ENCODE measurements at places on chromosomes 3 and 15.

GRCh38 chr3:173249457-173249856, 108.4 kb upstream of the SPATA16 start:
- no peak for DNase-seq

DNA sequence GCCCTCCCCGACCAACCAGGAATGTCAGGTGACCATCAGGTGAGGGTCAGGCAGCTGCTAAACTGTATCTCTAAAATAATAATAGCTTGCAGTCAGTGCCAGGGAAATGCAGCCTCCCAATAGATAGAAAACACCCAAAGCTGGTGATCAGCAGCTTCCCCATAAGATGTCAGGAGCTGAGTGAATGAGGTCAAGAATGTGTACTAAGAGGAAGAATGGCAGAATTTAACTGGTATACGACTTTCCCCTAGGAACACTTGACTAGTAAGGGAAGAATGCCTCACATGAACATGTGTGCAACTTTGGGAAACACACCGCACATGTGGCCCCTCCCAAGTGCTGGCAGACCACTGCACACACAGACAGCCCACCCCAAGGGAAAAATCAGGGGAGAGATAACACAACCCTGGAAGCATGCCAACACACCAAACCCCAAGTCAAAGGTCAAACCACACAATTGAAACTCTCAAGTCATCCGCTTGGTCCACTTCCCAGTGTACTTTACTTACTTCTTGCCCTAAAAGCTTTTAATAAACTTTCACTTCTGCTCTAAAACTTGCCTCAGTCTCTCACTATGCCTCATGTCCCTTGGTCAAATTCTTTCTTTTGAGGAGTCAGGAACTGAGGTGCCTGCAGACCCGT, 806.5 kb downstream of the OTOL1 start:
- DNase-seq, result peak; percentile 39

DNA sequence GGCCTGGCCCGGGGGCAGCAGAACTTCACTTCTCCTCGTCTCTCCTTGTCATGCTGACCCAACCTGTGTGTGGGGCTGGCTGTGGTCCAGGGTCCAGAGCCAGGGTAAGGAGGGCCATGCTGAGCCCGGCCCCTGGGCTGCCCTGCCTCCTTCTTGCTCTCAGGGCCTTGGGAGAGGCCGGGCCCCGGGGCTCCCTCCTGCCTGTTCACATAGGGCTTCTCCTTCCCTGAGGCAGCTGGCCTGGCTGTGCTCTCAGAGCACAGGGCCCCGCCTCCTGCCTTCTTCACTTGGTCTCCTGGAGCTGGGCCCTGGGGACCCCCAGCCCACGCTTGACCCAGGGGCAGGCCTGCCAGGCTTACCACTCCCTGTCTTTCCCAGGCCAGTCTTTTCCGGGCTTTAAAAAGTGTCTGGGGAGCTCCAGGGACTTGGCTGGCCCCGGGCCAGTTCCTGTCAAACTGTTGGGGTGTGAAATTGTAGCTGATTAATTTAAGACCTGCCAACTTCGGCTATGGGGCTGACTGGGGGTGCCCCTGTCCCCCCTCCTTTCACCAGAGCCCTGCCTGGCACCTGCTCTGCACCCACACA, 11.8 kb downstream of the PLXNA1 start:
- DNase-seq, result no peak

- DNase-seq, result peak; percentile 79
These were observed 10.6 kb downstream of the WNT5A start for GRCh38 chr3:55476515-55476914.

DNA sequence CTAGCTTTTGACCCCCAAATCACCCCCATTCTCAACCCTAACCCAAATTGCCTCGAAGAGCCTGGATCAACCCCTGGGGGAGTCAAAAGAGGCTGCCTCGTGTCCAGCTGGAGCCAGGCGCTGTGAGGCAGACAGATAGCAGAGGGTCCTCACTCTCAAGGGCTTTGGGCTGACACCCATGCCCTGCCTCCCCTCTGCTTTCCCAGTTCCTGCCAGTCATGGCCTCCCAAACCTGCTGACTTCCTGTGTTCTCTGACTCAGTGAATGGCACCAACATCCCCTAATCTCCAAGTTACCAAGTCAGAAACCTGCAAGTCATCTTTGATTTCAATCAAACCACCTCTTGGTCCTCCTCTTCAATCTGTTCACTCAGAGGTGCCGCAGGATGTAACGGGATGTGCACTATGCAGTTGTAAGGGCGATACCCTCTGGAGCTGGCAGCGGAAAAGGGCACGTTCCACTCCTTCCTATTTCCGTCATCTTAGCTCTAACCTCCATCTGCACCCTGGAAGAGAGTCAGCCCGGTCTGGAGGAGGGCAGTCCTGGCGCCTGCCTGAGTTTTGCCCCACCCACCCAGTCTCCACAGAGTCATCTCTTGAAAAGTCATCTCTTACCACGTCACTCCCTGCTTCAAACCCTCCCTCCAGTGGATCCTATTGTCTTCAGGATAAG, 52.4 kb upstream of the FAM174B start:
- no peak for DNase-seq

GRCh38 chr15:90043530-90044010, 42.4 kb downstream of the ZNF710 start:
- no peak for DNase-seq

GRCh38 chr3:103794656-103795055, 1359.8 kb downstream of the ZPLD1 start:
- DNase-seq, result no peak

DNA sequence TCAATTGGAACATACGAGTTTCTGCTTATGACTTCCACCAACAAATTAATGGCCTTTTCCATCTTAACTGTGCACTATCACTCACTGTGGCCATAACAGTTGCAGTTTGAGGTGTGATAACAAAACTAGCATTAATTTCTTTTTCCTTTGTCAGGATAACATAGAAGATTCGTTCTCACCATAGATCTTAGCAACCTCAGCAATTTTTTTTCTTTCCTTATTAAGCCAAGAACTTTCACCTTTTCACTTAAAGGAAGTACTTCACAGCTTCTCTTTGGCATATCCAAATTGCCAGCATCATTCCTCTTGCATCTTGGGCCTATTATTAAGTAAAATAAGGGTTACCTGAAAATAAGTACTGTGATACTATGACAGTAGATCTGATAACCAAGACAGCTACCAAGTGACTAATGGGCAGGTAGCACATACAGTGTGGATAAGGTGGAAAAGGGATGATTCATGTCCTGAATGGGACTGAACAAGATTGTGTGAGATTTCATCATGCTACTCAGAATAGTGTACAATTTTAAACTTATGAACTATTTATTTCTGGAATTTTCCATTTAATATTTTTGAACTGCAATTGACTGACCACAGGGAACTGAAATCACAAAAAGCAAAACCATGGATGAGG, 46.6 kb downstream of the CEP70 start:
- DNase-seq, result no peak

GRCh38 chr3:44016818-44017217, 224.9 kb upstream of the TOPAZ1 start:
- DNase-seq, result no peak

GRCh38 chr3:55607844-55608243, 120.7 kb upstream of the WNT5A start:
- DNase-seq, result no peak

DNA sequence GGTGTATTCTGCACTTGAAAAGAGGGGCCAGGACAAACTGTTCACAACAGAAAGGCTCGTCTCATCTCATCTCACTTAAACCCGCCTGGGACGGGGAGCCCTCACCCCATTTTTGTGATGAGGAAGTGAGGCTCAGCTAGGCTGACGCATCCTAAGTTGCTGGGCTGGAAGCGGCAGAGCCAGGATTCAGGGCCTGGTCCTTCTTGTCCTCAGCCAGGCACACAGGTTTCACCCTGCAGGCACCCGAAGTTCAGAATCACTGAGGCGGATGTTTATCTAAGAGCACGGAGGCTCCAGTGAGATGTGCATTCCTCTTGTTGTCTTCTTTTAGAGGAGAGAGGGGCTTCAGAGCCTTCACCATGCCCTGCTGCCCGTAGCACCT, 51.1 kb upstream of the PLXNA1 start:
- no peak for DNase-seq

- no peak for DNase-seq
These were observed 473.5 kb downstream of the RBMS3 start for GRCh38 chr3:29754346-29754745.

GRCh38 chr15:26242565-26243071, 379.5 kb upstream of the ATP10A start:
- no peak for DNase-seq

DNA sequence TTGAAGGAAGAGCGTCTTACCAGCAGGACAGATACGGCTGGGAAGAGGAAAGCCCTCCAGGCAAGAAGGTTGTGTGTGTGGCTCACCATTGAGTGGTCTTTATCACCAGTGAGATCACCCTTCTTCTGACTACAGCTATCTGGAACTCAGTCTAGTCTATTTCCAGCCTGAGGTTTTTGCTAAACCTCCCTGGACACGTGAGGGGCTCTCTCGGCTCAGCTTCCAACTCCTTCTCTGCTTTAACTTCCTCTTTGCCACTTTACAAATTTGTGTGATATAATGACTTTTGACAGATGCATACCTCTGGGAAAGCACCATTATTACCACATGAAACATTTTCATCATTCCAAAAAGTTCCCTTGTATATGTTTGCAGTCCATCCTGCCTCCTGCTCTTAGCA, 15.3 kb upstream of the ROPN1 start:
- DNase-seq, result no peak

DNA sequence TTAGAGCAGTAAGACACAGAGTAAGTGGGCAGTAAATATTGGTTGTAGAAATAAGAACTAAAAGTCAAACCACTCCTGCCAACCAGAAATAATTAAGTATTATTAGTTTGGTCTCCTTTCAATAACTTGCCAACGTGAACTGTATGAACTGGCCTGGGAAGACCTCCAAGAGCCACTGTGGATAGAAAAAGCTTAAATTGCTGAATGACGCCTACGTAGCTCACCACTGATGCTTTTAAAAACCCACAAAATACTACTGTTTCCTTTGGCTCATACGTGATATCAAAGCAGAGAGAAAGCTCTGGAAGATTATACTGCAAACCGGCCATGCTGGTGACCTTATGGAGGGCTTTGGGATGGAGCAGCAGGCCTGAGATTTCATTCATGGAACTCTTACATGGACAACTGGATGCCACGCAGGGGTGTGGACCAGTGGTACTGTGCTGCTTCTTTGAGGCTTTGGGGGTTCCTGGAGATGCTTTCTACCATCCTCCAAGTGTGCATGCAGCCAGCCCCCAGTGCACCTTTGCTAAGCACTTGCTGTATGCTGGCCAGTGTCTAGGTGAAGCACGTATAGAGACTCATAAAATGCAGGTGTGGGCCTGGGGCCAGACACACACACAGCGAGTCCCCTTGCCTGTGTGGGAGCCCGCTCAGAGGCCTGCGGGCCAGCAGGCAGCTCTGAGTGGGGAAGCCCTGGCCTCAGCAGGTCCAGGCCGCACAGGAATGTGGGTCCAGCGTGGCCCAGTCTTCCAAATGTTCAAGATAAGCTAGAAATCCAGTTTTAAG, 66.8 kb downstream of the ABTB1 start:
- peak; percentile 51 for DNase-seq

- no peak for DNase-seq
These were observed 109.4 kb downstream of the ATP8B4 start for GRCh38 chr15:50009634-50010033.

DNA sequence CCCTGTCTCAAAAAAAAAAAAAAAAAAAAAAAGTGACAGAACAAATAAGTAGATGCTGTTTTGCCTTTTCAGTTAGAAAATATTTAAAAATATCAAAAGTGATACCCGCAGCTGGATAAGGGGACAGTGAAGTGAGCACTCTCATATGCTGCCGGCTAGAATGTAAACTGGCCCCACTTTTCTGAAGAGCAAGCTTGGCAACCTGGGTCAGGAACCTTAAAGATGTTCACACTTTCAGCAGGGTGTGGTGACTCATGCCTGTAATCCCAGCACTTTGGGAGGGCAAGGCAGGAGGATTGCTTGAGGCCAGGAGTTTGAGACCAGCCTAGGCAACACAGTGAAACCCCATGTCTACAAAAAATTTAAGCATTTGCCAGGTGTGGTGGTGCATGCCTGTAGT, 17.4 kb downstream of the FSD2 start:
- no peak for DNase-seq

DNA sequence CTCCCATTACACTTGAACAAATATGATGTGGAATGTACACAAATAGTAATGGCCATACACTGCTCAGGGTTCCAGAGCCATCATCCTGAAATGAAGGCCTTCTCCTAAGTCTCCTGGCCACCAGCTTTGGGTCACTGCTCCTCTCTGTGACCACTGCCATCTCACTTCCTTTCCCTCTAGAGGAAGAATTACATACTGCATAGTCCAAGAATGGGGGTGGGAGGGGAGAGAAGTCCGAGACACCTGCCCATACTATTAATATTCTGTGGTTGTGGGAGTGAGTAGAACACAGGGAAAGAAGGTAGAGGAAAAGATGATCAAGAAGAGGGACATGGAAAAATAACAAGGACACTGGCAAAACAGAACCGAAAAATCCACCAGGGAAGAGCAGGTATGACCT, 20.6 kb downstream of the ETV5 start:
- DNase-seq, result no peak

- DNase-seq, result peak; percentile 14
These were observed 41.5 kb downstream of the PDHB start for GRCh38 chr3:58392181-58392580.

- no peak for DNase-seq
These were observed 1.1 kb downstream of the WDR72 start for GRCh38 chr15:53758412-53758811.

DNA sequence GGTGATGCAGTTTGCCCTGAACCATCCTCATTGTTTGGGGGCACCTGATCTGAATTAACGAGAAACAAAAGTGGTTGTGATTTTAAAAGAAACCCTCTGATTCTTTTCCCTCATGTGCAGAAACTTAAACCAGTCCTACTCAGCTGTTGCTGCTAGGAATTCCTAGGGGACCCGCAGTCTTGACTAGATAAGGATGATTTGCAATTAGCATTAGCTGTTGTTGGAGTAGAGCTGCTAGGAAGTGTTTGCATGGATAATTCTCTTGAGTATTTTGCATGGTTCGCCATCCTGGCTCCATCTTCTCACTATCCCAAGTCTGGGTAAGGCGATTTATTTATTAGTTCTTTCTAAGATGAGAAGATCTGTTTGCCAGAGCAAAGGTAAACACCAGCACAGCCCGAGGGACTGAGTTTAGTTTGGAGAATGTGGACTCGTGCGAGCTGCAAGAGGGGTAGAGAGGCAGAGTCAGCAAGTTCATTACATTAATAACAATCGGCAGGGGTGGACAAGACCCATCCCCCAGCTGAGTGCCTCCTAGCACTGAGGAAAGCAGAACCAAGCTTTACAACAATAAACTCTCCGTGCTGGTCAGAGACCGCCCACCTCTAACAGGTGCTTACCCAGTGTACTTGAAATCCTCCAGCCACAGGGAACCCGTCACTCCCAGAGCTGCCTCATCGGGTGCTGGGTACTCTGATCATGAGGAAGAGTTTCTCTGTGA, 4.1 kb downstream of the FGD5 start:
- DNase-seq, result no peak

GRCh38 chr15:71085809-71086208, 29.5 kb upstream of the THSD4 start:
- DNase-seq, result no peak

DNA sequence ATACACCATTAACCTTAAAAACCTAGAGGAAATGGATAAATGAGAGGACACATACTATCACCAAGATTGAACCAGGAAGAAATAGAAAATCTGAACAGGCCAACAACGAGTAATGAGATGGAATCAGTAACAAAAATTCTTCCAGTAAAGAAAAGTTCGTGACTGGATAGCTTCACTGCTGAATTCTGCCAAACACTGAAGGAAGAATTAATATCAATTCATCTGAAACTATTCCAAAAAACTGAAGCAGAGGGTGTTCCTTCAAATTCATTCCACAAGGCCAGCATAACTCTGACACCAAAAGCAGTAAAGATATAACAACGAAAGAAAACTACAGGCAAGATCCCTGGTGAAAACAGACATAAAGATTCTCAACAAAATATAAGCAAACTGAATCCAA, 195.8 kb upstream of the GPR149 start:
- no peak for DNase-seq

All from brain microvascular endothelial cell (primary cell).